ENCODE measurements at places on chromosomes 16 and 17.

DNA sequence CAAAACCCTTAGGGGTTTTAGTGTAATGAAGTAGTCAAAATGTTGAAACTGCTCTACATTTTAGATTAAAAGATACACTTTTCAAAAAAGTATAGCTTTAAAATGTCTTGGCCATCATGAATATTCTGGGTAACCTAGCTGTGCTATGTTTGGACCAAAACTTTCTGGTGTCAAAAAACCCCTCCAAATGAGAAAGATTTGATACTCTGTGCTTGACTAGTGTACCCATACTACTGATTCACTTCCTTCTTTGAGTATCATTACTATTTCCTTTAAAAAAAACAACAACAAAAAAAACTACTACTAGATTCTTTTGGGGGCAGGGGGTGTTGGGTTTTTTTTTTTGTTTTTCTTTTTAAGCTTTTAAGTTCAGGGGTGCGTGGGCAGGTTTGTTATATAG is 37.3 kb downstream of the PTRH2 start:
- DNase-seq, result no peak

GRCh38 chr16:58099956-58100300 is 29.3 kb downstream of the CFAP20 start:
- DNase-seq, result no peak

DNA sequence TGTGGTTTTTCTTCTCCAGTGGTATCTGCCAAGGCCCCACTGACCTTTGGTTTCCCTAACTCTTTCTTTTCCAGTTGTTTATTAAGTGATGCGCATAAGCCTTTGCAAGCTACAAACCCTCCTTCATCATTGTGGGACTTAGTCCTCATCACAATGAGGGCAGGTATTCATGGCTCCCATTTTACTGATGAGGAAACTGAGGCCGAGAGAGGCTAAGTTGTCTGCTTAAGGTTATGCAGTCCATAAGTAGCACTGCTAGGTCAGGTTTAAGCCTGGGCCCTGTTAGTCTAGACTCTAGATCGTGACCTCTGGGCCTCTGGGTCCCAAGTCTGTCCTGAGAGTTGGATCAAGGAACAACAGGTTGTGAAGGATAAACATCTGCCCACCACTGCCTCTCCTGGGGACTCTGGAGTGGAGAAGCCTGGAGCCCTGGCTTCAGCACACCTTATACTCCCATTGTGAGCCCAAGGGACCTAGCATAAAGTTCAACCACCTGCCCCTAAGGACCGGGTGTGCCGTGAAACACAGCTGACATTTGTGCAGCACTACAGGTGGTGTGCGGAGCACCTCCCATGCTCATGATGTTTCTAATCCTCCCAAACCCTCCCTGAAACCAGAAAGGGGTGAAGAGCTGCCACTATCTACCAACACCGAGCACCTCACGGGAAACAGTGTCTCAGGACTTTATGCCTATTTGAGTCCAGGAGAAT is 5.2 kb upstream of the KCNH6 start:
- DNase-seq, result no peak

GRCh38 chr16:66574081-66574480 is 5.2 kb upstream of the CMTM2 start:
- DNase-seq, result no peak

- DNase-seq, result no peak
Observed at GRCh38 chr17:66925811-66926500, 38.6 kb upstream of the CACNG4 start.

GRCh38 chr17:80794281-80795089 is 197.2 kb upstream of the CHMP6 start:
- no peak for DNase-seq

GRCh38 chr16:57787519-57787905 is 14.8 kb downstream of the KIFC3 start:
- DNase-seq, result no peak

GRCh38 chr16:1078579-1079021 is 6.1 kb downstream of the SSTR5 start:
- DNase-seq, result peak; percentile 91

All from myocyte (in vitro differentiated cells).